ENCODE measurements at places on chromosomes 6 and 20.

GRCh38 chr6:27049863-27050781 is 197.4 kb upstream of the PRSS16 start:
- no peak for DNase-seq

- no peak for DNase-seq
These were observed 133.0 kb downstream of the JARID2 start for GRCh38 chr6:15378866-15379265.

- DNase-seq, result no peak
These were observed 103.9 kb upstream of the MAP7 start for GRCh38 chr6:136654086-136654485.

DNA sequence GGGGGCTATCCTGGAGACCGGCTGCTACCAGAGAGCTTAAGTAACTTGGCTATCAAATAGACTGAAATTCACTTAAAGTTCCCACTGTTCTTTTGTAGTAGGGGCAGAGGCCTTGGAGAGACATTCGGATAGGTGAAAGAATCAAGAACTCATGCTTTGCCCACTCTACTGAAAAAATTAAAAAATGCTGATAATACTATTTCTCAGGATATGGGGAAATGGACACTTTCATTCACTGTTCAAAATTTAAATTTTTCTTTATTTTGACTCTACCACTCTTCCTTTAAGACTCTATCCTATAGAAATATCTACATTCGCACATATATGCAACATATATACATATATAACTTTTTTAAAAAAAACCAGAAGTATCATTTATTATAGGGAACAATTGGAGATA is 117.8 kb upstream of the CHD6 start:
- DNase-seq, result no peak

DNA sequence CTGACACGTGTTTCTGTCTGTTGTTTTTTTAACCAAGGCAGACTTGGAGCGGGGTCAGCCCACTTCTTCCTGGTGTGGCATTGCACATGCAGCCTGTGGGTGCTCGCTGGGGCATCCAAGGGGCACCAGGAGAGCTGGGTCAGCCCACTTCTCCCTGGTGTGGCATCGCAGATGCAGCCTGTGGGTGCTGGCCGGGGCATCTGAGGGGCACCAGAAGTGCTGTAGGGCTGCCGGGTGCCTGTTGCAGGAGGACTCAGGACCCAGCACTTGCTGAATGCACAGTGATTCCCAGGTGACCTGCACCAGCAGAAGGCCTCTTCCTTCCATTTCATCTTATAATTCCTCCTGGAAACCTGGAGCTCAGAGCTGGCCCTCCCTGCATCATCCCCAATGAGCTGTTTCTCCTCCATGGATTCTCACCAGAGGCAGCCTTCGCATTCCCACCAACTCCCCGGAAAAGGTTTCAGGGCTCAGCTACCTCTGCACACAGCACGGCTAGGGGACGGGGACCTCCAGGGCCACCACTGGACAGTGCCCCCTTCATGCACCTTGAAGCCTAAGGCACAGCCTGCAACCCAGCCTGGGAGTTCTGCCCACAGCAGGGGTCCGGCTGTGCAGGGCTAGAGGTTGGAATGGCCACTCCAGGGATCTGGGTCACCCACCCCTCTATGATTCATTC is 218.8 kb downstream of the TAF4 start:
- no peak for DNase-seq

DNA sequence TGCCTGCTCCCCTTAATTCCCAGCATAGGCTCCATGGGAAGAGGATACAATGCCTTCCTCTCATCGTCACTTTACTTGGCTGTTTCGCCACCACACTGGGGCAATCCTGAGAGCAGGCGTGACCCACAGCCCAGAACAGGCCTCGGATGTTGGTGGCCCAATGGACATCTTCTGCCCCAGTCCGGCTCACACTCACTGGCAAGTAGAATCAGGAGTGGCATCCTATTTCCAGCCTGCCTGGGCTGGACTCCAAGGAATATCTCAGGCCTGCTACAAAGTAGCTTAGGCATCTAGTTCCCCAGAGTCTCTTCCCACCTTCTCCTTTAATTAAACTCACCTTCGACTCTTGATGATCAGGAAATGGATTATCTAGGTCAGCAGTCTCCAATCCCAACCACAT is 110.5 kb downstream of the LRFN2 start:
- DNase-seq, result no peak

GRCh38 chr20:52279706-52280105 is 88.1 kb upstream of the ZFP64 start:
- DNase-seq, result no peak

DNA sequence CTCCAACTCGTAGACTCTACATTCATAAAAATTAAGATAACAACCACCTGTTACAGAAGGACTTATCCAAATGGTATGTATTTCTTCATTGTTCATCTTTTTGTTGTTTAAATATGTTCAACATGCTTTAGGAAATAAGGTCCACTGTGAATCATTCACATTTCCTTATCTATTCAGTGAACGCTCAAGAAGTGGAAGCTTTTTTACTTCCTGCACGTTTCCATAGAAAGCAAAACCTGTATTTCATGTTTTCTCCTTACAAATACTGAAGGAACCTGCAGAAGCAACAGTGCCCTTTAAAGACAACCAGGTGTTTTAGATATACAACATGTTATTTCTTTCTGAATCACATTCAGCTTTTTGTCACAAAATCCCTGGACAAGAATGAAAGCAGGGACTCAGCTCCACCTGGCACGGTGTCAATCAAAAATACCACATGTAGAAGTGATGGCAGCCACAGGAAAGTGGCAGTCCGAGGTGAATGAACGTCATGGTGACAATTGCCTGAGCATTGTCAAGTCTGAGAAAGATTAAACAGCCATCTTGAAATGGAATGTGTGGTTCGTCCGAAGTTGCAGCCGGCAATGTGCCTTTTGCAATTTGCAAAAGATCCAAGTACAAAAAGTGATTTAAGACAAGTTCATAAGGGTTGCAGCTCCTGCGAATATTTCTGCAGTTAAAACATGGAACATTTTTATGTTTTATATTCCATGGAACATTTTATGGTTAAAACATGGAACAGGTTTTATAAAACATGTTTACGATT is 66.7 kb upstream of the RIPOR2 start:
- DNase-seq, result no peak

- no peak for DNase-seq
These were observed 55.6 kb downstream of the FRK start for GRCh38 chr6:116004841-116005815.

GRCh38 chr20:38748861-38749149 is 545 bp downstream of the ACTR5 start:
- DNase-seq, result no peak

DNA sequence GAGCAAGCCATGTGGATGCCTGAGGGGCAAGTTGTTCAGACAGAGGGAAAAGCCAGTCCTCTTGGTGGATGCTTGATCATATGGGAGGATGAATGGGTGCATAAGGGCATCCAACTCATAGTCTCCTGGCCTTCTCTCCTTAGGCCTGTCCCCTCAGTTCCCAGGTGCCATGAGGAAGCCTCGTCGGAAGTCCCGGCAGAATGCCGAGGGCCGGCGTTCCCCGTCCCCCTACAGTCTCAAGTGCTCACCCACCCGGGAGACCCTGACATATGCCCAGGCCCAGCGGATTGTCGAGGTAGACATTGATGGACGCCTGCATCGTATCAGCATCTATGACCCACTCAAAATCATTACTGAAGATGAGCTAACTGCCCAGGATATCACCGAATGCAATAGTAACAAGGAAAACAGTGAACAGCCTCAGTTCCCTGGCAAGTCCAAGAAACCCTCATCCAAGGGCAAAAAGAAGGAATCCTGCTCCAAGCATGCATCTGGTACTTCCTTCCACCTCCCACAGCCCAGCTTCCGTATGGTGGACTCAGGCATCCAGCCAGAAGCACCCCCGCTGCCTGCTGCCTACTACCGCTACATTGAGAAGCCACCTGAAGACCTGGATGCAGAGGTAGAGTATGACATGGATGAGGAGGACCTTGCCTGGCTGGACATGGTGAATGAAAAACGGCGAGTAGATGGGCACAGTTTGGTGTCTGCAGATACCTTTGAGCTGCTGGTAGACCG is 3.8 kb downstream of the BRPF3 start:
- DNase-seq, result no peak

- DNase-seq, result no peak
These were observed 4.5 kb upstream of the TAF8 start for GRCh38 chr6:42045538-42046460.

- DNase-seq, result no peak
These were observed 98.3 kb upstream of the SASH1 start for GRCh38 chr6:148244217-148244935.

DNA sequence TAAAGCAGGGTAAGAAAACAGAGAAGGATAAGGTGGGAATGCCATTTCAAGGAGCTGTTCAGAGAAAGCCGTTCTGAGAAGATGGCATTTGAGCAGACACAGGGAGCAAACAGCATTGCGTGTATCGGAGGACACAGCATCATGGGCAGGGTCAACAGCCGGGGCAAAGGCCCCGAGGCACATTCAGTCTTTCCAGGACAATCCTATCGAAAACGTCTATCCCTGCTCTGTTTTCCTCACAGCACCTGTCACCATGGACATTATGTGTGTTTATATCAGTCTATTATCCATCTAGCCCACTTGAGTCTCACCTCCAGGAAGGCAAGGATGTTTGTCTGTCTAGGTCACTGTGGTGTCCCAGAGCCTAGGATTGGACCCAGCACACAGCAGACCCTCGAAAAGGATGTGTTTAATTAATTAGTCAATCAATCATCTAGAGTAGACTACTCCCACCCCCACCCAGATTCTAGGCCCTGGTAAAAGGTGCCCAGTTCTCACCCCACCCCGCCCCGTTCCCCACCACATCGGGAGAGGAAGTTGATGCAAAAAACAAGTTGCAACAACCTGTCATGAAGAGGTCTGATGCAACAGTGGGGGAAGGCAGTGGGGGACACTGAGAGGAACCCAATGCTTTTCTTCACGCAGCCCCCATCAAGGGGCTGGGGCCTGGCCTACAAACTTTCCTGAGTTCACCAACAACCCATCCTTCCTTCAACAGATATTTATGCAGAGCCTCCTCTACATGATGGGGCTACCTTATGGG is 66.6 kb downstream of the PREX1 start:
- DNase-seq, result no peak

- DNase-seq, result no peak
These were observed 15.8 kb upstream of the PPP1R16B start for GRCh38 chr20:38789503-38790199.

DNA sequence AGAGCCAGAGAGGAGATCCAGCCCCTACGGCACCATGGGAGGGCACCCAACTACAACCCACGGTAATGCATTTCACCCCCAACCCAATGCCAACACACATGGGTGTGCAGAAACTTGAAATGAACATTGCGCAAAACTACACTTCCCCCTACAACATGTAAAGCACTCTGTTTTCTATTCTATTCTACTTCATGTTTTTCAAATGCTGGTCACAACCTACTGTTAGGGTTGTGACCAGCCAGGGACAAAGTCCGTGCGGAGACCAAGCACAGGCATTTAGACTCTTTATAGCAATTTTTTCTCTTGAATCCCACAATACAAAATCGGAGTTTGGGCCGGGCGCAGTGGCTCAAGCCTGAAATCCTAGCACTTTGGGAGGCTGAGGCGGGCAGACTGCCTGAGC is 90.6 kb downstream of the MRPL14 start:
- DNase-seq, result no peak

DNA sequence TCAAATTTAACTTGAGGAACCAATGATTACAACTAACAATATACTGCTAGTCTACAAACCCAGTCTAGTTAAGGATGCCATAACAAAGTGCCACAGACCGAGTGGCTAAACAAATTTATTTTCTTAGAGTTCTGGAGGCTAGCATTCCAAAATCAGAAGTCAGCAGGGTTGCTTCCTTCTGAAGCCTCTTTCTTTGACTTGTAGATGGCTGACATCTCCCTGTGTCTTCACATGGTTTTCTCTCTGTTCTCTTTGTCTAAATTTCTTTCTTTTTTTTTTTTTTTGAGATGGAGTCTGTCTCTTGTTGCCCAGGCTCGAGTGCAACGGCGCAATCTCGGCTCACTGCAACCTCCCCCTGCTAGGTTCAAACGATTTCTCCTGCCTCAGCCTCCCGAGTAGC is 56.1 kb downstream of the NCOA3 start:
- no peak for DNase-seq

- no peak for DNase-seq
These were observed 70.9 kb downstream of the GCLC start for GRCh38 chr6:53474010-53474409.

GRCh38 chr20:57378646-57379262 is 12.4 kb upstream of the RBM38 start:
- no peak for DNase-seq

- no peak for DNase-seq
These were observed 9.2 kb downstream of the SYNDIG1 start for GRCh38 chr20:24478584-24478983.

GRCh38 chr6:130473886-130474285 is 108.1 kb downstream of the TMEM200A start:
- DNase-seq, result no peak

DNA sequence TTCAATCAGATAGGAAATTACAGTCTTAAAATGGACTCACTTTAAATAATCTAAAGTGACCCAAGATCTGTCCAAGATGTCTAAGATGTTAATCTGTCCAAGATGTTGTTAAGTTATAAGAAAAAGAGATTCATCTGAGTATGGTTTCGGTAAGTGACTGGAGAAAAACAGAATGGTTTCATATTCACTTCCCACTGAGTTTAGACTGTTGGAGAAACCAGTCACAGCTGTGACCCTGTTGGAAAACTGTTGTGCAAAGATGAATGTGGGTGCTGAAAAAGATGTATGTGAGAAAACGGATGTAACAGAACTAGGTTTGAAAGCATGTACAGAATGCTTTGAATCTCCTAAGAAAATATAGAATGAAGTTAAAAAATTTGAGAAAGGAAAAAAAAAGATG is 325.9 kb downstream of the COL12A1 start:
- DNase-seq, result no peak

DNA sequence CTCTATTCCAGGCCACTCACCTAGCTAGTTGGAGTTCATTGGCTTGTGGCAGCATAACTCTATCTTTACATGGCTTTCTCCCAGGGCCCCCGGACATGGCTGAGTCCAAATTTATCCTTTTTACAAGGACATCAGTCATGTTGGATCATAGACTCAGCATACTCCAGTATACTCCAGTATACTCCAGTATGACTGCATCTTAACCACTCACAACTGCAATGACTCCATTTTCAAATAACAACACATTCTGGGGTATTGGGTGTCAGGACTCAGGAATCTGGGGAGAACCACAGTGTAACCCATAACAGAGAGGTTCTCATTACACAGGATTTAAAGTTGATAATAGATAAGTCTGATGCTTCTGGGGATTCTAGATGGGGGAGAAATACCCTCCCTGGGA is 53.8 kb upstream of the TSHZ2 start:
- DNase-seq, result no peak

- DNase-seq, result no peak
These were observed 79.0 kb upstream of the LAMA2 start for GRCh38 chr6:128803911-128804310.

DNA sequence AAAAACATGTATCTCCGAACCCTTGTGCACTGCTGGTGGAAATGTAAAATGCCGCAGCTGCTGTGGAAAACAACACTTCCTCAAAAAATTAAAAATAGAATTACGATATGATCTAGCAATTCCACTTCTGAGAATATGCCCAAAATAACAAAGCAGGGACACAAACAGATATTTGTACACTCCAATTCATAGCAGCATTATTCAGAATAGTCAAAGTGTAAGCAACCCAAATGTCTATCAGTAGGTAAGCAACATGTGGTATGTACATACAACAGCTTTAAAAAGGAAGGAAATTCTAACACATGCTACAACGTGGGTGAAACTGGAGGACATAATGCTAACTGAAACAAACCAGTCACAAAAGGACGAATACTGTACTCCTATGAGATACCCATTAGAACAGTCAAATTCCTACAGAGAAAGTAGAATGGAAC is 5.7 kb upstream of the RAB5IF start:
- DNase-seq, result no peak
